ENCODE measurements at places on chromosomes 12 and 14.

GRCh38 chr14:23544511-23545447, 6.8 kb downstream of the ZFHX2 start:
- no peak for DNase-seq

GRCh38 chr12:65956056-65956738, 131.9 kb downstream of the HMGA2 start:
- no peak for DNase-seq

GRCh38 chr14:31945074-31945613, 132.0 kb upstream of the ARHGAP5 start:
- no peak for DNase-seq

DNA sequence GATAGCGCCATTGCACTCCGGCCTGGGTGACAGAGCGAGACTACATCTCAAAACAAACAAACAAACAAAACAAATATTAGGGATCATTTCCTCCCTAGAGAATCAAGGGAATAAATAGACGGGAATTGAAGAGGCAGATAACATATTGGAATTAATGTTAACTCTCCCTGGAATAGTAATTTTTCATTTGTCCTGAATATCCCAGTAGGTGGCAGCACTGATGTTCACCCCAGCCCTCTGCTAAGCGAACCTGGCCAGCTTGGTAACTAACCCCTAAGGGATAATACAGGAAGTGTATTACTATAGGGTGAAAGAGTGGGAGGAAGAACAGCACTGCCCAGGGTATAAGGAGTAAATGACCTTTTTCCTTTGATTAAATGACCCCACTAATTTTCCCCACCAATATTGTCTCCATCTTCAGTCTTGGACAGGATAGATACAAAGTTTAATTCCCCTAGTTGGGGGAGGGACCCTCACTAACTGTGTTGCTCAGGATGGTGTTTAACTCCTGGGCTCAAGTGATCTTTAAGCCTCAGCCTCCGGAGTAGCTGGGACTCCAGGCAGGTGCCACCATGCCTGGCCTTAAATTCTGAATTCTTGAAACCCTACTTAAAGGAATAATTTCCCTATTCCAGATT, 40.5 kb downstream of the SLC2A14 start:
- DNase-seq, result no peak

GRCh38 chr14:95547272-95547625, 12.4 kb downstream of the GLRX5 start:
- no peak for DNase-seq
